ENCODE measurements at places on chromosomes 11 and 22. TPM values are rescaled to one million over a fixed set of nuclear protein-coding genes. Genes with fewer than 3 reads are reported as not detected.

DNA sequence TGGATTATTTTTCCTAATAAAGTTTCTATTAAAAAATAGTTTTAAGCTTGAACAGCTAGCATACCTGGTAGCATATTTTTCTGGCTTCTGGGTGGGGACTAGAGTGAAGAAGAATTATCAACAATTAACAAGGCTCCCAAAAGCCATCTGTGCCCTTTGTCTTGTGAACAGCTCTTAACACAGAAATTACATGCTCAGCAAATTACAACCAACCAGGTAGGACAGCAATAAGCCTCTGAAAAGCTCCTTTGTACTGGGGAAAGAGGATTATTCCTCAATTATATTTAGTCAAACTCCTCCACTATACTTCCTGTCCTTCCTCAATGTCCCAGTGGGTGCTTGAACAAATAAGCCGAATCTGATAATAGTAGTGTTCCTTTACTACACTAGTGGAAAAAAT lies 162.8 kb downstream of the RAB38 start:
- DNase-seq: no peak

GRCh38 chr11:11370255-11370961 lies 17.4 kb upstream of the CSNK2A3 start:
- no peak for DNase-seq

DNA sequence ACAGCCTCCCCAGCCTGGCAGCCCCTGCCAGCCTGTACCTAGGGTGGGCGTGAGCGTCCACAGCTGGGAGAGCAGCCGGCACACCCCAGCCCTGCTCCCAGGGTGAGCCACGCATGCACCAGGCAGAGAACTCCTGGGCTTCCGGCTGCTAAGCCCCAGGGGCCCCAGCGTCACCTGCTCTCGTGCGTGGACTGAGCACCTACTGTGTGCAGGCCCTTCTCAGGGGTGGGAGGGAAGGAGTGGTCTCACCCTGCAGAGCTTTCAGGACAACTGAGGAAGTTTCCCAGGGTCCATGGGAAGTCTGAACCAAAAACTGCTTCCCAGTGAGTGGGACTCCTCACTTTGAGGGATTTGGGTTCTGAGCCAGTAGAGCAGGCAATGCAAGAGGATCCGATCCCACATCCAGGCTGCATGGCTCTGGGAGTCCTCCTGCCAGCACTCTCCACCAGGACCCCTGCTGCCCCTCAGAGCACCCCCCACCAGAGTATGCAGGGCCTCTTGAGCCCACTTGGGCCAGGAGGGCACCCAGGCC lies 47.1 kb upstream of the PRODH start:
- no peak for DNase-seq

GRCh38 chr11:36153551-36153950 lies 135.7 kb downstream of the COMMD9 start:
- DNase-seq: no peak

DNA sequence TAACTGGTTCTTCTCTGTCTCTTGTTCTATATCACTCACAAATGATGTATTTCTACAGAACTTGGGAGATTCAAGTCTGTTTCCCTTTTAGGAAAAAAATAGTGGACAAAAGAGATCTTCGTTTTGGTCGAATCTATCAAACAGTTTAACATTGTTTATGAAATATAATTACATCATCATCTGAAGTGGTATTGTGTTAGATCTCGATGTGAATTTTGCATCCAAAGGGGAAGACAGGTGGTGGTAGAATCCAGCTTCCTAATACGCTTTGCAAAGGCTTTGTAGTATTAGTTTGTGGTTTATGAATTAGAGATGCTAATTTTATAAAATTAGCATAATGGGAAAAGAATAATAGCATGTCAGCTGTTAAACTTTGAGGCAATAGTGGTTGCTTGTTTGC lies 3.4 kb downstream of the SIK2 start:
- DNase-seq: no peak

ADAMTS8 gene
- not detected for total RNA-seq
